ENCODE measurements at places on chromosomes 5 and 9.

GRCh38 chr9:127109212-127109711 lies 13.2 kb downstream of the ANGPTL2 start:
- no peak for DNase-seq

- no peak for DNase-seq
Observed at GRCh38 chr5:5203451-5203850, 63.3 kb downstream of the ADAMTS16 start.

GRCh38 chr9:88696501-88696900 lies 161.5 kb downstream of the NXNL2 start:
- no peak for DNase-seq

- peak; percentile 93 for DNase-seq
Observed at GRCh38 chr5:177403792-177404640, 3.6 kb upstream of the PFN3 start.

DNA sequence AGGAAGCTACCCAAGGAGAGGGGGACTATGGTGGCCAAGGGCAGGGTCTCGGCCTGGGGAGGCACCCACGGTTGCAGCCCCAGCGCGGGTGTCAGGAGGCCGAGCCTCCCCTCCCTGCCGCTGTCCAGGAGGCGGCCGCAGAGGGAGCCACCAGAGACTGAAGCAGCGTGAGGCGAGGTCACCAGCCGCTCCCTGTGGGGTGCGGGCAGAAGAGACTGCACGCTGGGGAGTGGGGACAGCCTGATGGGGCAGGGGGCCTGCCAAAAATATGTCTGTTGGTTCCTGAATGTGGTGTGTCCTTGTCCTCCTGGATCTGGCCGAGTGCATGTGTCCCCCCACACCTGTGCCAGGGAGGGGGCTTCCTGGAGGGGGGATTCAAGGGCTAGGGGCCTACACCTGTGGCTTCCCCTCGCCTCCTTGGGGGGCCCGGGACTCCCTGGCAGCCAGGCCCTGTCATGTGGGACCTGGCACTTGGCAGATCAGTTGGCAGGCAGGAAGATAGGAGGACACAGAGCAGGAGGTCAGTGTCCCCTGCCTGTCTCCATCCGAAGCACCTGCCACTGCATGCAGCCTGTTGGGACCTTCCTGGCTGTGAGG lies 131.2 kb downstream of the DAB2IP start:
- DNase-seq = no peak
